NCI-H774 (cell line): ENCODE measurements at places on chromosomes 5 and 9.

GRCh38 chr9:88462191-88462590 lies 72.8 kb upstream of the NXNL2 start:
- no peak for DNase-seq

GRCh38 chr5:133387621-133388020 lies 224.7 kb downstream of the FSTL4 start:
- no peak for DNase-seq

DNA sequence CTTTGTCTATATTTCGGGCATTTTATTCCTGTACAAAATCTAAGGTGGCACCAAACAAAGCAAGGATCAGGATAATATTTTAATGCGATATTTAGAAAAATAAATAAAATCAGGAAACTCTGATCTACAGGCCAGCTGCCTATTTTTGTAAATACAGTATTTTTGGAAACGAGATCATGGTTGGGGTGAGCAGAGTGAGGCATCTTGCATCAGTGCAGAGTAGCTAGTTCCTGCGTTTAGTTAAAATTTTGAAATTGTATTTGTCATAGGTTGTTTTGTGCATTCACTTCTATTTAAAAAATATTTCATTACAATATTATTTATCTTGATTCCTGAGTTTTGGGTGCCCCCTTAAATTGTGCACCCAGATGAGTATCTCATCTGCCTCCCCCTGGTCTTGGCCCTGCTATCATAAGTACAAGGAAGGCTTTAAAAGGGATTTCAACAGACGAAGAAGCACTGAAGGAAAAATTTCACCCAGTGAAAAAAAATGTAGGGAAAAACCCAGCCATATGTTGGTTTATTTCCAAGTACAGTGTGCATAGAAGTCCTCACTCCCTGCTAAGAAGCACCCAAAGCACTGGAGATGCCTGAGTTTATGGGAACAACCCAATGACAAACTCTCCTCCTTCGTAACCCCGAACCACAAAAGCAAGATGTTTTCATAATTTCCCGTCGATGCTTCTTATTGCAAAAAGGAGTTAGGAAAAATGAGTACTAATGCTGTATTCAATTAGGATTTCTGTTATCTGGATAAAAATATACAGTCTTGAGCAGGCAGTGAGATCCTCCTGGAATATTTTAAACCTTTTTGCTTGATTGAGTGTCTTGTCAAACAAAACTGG lies 304.7 kb upstream of the CLINT1 start:
- DNase-seq: no peak

DNA sequence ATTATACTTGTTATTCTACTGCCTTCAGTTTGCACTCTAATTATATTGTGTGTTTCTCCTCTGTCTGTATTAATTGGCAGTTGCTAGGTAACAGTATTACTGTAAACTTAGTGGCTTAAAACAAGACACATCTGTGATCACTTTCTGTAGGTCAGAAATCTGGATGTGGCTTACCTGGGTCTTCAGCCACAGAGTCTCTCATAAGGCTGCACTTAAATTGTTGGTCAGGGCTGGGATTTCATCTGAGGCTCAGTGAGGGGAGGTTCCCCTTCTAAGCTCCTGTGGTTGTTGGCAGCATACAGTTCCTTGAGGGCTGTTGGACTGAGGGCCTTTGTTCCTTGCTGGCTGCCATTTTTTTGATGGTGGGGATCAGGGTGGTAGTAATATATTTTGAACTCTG lies 68.8 kb downstream of the SLC44A1 start:
- DNase-seq: peak; percentile 19

DNA sequence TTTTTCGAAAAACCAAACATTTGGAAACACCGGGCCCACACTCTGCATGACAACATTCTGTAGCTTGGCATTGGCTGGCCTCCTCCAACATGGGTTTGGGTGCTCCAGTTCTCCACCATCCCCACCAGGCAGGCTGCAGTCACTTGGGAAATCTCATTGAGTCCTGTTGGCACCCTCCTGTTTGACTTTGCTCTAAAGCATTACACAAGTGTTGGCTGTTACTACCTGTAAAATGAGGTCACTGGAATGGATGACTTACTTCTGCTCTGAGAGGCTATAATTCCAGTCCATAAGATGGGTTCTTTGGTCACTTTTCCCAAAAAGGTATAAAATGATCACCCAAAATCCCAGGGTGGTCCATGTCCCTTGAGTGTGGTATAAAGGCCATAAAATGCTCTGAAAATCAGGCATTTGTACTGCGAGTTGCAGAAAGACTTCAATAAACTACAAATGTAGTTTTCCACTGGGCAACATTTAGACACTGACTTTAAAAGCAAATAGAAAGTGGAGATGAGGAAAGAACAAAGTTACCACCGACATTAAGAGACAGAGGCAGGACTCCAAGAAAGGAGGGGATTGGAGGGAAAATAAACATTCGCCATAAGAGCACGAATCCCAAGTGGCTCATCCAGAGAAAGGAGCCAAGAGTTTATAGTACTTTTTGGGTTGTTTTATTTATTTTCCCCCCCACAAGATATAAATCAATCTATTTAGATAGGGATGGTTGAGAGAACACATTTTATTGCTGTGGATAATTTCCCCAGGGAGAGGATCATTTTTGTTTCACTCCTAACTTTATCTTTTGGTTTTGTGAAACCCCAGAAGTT lies 295.1 kb downstream of the TLE1 start:
- DNase-seq: no peak

DNA sequence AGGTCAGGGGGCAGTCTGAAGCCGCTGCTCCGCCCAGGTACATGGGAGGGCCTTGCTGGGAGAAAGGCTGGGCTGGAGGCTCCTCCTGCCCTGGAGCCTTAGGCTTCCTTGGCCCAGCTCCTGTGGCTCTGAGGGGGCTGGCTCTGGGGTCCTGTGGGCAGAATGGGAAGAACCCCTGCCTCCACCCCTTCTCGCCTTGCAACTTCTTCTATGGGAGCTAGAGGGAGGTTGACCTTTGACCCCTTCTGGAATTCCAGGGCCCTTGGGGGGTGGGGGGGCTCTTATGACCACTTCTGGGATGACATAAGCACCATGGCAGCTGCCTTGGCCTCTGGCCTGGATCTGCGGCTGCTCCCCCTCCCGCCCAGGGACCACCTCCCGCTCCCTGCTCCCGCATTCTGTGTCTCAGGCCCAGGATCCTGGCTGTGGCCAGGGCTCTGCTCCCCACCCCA lies 32.2 kb downstream of the IER5L start:
- no peak for DNase-seq

DNA sequence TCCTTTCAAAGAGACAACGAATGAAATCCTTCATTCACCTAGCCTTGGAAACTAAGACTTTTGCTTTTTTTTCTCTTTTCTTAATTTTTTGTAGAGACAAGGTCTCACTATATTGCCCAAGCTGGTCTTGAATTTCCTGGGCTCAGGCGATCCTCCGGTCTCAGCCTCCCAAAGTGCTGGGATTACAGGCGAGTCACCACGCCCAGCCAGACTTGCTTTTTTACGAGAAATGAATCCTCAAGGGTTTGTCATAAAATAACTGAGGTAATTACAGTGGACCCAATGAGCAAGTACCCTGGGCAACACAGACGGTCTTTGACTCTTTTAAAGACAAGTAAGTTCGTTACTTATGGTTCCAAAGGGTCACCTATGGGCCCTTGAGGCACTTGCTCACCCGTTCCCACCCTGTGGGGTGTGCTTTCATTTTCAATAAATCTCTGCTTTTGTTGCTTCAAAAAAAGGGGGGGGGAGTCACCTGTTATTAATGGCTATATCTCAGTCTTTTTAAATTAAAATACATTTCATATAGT lies 70.4 kb downstream of the TRPM6 start:
- no peak for DNase-seq

GRCh38 chr5:100615362-100615761 lies 80.2 kb downstream of the FAM174A start:
- DNase-seq: no peak

DNA sequence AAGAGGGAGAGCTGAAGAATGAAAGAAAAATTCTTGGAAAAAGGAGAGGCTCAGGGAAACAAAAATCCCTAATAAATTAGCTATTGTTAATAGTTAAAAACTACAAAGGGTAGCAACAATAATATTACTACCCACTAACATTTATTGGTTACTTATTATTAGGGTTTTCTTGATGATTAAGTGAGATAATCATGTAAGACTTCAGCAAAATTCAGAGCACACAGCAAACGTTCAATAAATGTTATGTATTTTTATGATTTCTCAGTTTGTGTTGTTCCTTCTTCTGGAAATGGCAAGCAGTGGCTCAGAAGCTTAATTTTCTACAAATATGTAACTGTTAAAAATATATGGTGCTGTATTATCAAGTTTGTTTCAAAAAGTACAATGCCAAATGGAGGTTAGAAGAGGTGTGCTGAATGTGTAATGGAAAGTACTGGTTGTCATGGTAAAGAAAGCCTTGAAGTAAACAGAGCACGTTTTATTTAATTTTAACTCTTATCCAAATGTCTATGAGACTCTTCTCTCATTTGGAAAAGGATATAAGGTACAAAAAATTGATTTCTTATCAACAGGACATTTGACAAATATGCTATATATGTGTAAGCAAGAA lies 226.0 kb upstream of the ATP10B start:
- no peak for DNase-seq

- peak; percentile 43 for DNase-seq
Observed at GRCh38 chr9:128689820-128690683, 1.0 kb downstream of the SET start.

DNA sequence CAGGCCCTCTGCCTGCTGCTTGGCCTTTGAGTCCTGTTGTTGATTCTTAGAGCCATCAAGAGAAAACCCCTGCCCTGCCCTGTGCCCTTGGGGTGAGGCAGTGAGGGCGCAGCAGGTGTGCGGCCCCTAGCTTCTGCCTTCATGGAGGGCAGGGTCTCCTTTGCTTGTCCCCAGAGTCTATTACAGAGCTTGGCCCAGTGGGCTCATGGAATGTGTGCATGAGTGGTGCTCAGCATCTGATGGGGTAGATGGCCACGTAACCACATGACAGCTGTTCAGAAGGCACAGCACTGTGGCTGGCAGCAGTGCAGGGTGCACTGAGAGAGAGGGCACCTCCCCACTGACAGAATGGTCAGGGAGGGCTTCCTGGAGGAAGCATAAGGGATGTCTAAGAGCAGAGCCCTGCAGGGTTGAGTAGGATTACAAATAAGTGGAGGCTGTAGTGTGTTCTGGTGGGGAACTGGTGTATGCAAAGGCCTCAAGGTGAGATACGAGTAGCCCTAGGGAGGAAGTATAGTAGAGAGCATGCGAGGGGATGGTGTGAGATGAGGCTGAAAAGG lies 70.8 kb downstream of the MACROH2A1 start:
- no peak for DNase-seq

- no peak for DNase-seq
Observed at GRCh38 chr5:32127711-32128110, 46.4 kb downstream of the GOLPH3 start.

- no peak for DNase-seq
Observed at GRCh38 chr5:33488558-33489355, 48.0 kb downstream of the TARS1 start.

- no peak for DNase-seq
Observed at GRCh38 chr5:17316970-17317459, 99.6 kb downstream of the BASP1 start.

GRCh38 chr5:36243653-36244052 lies 1.9 kb upstream of the NADK2 start:
- DNase-seq: no peak

GRCh38 chr5:1882337-1883119 lies at the start of gene IRX4:
Gene IRX4, minus strand, starts transcription at chr5:1882925. Its CDS starts 278 bp downstream, at chr5:1882647.
- no peak for DNase-seq

DNA sequence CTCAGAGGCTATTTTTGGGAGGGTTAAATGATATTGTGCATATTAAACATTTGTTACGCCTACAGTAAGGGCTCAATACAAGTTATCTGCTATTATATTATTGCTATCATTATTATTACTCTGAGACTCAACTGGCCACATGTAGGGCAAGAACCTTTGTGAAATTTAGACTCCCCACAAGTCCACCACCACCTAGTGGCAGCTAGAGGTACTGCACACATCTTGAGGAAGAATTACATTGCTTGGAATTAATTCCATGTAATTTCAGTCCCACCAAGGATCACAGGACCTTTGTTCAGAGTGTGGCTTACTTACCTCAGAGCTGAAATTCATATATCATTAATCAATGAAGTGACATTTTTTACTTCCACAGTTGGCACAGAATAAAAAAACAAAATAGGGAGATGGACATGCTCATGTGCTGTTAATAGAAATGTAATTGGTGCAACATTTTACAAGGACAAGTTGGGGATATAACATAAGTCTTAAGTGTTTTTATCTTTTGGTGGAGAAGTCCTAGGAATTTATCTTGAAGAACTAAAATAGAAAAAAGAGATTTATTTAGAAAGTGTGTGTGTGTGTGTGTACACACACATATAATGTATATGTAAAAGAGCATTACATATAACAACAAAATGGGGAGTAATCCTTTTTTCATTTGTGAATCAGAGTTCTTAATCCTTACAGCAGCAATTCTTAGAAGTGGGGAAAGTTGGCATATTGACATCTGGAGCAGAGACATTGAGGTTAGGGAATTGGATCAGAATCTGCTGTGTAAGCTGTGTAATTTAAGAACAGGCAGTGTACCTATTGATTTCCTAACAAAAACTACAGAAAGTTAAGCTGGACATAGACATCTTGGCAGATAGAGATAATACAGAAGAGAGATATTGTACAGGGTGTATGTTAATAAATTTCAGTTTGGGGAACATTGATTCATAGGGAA lies 11.2 kb downstream of the MSANTD3 start:
- DNase-seq: peak; percentile 12

GRCh38 chr5:136768457-136768856 lies 403.1 kb upstream of the TRPC7 start:
- DNase-seq: no peak

DNA sequence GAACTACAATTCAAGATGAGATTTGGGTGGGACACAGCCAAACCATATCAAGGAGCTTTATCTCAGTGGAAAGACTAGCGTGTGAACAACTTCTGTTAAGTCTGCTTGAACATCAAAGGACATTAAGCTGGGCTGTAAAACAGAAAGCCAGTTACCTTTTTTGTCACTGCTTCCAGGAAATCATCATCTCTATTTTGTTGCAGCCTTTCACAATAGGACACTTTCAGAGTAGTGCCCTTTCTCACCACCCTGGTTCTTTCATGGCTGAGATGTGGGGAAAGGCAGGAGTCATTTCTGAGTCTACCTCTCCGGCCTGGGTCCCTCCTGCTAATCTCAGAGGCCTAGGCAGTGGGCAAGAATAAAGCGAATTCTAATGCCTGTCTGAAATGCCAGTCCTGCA lies 96.2 kb upstream of the PPP1R2B start:
- DNase-seq: no peak
